ENCODE measurements at places on chromosomes 1 and 21.

DNA sequence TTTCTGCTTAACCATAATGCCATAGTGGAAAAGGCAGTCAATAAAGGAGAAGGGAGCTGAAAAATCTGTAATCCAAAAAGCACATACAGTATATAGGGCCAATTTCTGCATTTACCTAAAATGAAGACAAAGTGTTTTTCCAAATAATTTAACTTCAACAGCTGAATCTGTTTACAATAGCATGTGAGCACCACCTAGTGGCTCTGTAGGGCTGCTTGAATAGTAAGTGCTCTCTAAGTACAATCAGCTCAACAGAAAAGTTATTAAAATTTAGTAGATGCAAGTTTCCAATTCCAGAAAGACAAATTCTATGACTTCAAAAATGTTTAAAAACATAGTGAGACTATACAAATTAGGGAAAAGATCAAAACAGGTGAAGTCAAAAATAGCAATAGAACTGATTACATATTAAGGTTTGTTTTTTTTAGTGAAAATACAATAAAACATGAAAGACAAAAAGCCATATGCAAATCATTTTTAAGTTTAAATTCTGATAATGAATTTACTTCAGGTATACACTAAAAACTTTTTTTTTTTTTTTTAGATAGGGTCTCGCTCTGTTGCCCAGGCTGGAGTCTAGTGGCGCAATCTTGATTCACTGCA is 220.0 kb downstream of the SETD4 start:
- DNase-seq, result peak; percentile 28

DNA sequence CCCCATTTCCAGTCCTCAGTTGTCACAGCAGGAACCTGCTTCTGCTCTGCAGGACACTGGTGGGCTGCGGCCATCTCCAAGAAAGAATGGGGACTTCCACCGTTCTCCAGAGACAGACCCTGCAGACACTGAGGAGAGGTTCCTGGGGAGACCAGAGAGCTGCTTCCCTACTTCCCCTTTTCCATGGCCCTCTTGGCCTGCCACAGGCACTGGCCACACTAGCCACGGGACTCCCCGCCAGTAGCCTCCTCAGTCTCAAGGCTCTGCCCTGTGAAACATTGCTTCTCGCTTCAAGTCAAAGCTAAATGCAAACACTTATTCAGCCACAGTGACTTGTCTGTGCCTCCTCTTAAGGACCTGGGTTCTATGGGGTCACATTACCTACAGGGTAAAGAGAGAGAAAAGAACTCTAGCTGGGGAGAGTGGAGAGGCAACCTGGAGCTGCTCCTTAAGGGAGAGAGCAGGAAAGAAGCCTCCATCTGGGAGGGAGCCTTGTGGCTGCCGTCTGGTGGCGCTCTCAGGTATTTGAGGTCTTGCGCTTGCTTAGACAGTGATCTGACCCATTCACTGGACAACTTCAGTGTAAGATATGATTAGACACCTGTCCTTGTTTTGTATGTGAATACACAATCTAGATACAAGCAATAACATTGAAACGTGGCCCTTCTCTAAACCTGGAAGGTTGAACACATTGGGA is 5.4 kb upstream of the SLAMF8 start:
- peak; percentile 11 for DNase-seq

- DNase-seq, result no peak
Measured at GRCh38 chr1:58487002-58487401, 59.5 kb downstream of the OMA1 start.

DNA sequence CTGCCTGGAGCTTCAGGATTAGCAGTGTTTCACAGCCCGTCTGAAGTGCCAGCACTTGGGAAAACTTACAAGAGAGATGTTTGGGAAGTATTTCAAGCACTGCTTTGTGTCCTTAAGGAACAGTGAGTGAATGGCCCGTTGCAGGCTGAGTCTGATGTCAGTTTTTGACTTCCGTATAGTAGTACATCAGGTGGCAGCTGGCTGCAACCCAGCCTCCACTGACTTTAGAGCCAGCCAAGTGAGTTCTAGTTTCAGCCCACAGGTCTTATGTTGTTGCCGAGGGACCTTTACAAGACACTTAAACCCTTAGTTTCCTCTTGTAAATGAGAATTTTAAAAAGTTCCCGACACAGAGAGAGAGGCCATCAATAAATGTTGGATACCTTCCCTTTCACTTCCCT is 35.0 kb downstream of the UCK2 start:
- DNase-seq, result no peak

- DNase-seq, result no peak
Measured at GRCh38 chr1:30257742-30258380, 465.5 kb downstream of the MATN1 start.

DNA sequence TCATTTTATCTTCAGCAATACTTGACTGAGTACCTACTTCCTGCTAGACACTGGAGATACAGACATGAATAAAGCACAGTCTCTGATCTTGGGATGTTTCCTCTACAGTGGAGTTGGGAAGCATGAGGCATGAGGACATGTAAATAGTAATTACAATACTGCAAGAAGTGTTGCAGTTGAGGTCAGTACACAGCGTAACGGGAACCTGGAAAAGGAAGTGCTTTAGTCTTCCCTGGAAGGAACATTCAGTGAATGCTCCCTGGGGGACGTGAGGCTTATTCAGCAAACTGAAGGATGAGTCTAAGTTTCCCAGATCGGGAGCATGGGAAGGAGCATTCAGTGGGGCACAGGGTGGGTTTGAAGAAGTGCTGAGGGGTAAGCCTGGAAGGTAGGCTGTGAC is 112.4 kb downstream of the PIK3R3 start:
- no peak for DNase-seq

Measured in activated T-helper 1 cell treated with anti-CD3 and anti-CD28 coated beads, Interleukin-12 subunit alpha, Interleukin-12 subunit beta, Interleukin-2, Interleukin-4 antibody, amounts not matched to agents 30 ng/mL and 10 ng/mL and 1 ng/mL, durations not matched to agents 14 hours and 24 hours and 36 hours (primary cell).